ENCODE measurements at places on chromosomes 2 and 18. TPM values are rescaled to one million over a fixed set of nuclear protein-coding genes. Genes with fewer than 3 reads are reported as not detected.

UPP2 gene
- not detected for total RNA-seq

GRCh38 chr2:74439803-74440377, 1.8 kb downstream of the RTKN start:
- DNase-seq, result peak; percentile 90

TOGARAM2 gene
- 42.8 TPM for total RNA-seq

GRCh38 chr2:172596776-172597175, 40.9 kb downstream of the PDK1 start:
- no peak for DNase-seq

All from Right ventricle myocardium superior (tissue), 1 donor.